ENCODE measurements at places on chromosomes 4 and X.

GRCh38 chr4:123599920-123600810, 203.6 kb downstream of the SPRY1 start:
- no peak for DNase-seq

GRCh38 chrX:153413731-153414130, 2.5 kb downstream of the ZFP92 start:
- DNase-seq = no peak

GRCh38 chr4:107072836-107073736, 37.0 kb upstream of the DKK2 start:
- no peak for DNase-seq

- no peak for DNase-seq
Measured at GRCh38 chrX:82362550-82362949, 1145.5 kb upstream of the POU3F4 start.

DNA sequence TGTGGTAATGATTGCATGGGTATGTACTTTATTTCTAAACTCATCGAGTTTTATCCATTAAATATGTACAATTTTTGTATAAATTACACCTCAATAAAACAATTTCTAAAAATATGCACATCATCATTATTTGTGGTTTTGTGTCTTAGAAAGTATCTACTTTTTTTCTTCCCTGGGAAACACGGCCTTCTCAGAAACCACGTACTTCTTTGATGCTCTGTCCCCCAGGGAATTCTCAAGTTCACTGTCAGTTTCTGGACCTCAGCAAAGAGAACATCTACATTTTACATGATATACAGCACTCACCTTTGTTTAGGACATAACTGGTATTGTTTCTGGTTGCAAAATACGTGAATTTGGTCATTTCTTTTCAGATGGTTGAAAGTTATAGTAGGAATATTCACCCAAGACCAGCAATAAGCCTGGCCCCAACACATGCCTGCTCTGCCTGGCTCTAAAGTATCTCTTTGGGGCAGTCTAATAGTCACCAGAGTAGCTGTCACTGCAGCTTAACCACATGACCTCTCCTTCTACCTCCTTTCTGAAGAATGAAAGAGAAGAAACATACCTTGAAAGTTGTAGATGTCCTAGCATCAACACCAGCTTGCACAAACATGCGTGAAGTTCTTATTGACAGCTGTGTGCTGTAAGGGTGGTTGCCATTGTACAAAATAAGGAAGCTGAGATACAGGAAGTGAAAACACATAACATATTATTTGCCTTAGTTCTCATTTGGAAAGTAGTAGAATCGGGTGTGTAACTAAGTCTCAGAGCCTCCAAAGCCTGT, 48.4 kb upstream of the SPANXN4 start:
- no peak for DNase-seq

GRCh38 chrX:34918091-34918736, 24.4 kb upstream of the FAM47B start:
- no peak for DNase-seq

- peak; percentile 57 for DNase-seq
Measured at GRCh38 chrX:1719270-1719669, 104.4 kb downstream of the ASMT start.

DNA sequence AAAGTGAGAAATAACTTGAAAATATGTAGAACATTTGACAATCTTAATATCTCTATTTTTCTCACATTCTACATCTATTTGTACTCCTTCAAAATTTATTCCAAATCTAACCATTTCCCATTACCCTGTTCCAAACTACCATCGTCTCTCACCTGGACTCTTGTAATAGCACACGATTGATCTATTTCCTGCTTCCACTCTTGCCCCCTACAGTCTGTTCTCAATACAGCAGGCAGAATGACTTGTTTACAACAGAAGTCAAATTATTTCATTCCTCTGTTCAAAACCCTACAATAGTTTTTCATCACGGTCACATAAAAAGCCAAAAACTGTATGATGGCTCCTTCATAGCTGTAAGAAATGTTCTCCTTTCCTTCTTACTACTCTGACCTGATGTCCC, 21.1 kb upstream of the LUZP4 start:
- no peak for DNase-seq

- DNase-seq = no peak
Measured at GRCh38 chr4:153024466-153024865, 88.3 kb downstream of the FHDC1 start.

- no peak for DNase-seq
Measured at GRCh38 chrX:119989905-119990555, 46.5 kb upstream of the NKAP start.

DNA sequence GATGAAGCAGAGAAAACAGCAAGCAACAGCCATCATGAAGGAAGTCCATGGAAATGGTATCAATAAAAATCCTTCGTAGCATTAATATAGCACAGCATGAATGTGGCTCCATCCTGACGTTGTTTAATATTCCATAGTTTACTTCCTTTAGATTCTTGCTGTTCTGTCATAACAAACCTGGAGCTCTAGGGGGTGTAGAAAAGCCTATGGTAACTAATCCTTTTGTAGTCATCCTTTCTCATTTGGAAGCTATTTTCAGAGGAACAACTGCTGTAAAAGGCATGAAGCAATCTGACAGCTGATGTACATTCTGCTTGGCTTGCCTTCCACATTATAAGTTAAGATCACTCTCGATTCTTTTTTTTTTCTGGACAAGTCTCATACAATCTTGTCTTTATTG, 914 bp downstream of the MYOZ2 start:
- peak; percentile 17 for DNase-seq

DNA sequence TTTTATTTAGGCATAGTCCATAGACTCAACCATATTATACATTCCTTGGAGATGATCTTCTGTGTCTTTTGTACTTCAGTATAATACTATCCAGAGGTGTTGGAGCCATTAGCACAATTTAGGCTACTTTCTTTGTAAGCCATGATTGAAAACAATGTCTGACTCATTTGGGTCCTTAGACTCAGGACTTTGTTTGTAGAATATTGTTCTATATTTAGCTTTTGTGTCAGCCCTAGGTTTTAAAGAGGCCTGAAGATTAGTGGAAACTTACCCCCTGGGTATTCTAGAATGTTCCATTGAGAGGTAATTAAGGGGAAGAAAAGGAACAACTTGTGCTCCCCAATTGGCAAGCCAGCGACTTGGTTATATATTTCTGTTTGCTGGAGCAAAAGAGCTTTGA, 145.2 kb upstream of the SCML1 start:
- DNase-seq = no peak

GRCh38 chr4:168433571-168433970, 46.7 kb downstream of the DDX60L start:
- peak; percentile 36 for DNase-seq

- no peak for DNase-seq
Measured at GRCh38 chr4:16670727-16671126, 227.7 kb downstream of the LDB2 start.

All from NCI-H226 (cell line).